ENCODE measurements at places on chromosomes 2 and 18. TPM values are rescaled to one million over a fixed set of nuclear protein-coding genes. Genes with fewer than 3 reads are reported as not detected.

DNA sequence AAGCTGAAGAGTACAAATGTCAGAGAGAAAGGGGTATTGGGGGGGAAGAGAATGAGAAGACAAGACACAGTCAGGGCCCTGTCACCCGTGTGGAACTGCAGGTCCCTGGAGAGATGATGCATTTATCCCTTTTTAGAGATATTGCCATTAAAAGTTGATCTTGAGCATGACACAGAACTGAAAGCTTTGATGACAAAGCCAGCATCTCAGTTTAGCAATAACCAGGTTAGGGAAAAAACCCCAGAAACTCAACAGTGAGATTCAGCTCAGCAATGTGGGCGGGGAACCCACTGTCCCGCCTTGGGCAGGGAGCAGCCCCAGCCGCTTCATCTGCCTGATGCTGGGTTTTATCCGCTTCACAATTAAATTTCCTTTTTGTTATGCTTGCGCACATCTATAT, 181.1 kb downstream of the NEDD4L start:
- no peak for DNase-seq

DNA sequence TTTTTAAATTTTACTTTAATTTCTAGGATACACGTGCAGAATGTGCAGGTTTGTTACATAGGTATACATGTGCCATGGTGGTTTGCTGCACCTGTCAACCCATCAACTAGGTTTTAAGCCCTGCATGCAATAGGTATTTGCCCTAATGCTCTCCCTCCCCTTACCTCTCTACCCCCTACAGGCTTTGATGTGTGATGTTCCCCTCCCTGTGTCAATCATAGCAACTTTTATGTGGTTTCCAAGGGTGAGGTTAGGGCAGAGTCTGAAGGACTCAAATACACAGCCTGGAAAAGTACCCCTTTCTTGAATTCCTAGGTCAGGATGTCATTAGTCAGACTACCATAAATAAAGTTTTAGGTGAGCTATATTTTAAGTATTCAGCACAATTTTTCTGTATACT, 31.1 kb upstream of the MYT1L start:
- DNase-seq: no peak

The ITPRIPL1 gene
- 5.5 TPM for total RNA-seq

DNA sequence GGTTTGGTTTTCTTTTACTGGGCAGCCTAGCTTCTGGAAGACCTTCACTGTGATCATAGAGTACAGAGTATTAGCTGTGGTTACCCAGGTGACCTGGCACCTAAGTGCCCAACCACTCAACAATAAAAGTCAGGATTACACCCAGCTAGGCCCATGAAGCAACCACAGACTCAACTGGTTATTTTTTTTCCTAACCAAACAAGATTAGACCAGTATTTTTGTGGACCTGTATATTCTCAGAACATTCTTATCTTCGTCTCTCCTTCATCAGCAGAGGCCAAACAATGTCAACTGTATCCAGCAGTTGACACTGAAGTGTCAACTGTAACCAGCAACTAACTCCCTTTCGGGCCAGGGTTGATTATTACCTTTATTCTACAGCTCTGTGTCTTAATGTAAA, 289.2 kb upstream of the SLC39A10 start:
- no peak for DNase-seq

The FZD7 gene
- total RNA-seq: 3.3 TPM

The ALPI gene
- total RNA-seq: not detected

The RFX8 gene
- 1.9 TPM for total RNA-seq

- DNase-seq: no peak
Measured at GRCh38 chr2:105521176-105521575, 122.3 kb upstream of the FHL2 start.

- no peak for DNase-seq
Measured at GRCh38 chr2:213980883-213981282, 430.0 kb upstream of the VWC2L start.

GRCh38 chr2:98477506-98477905, 32.8 kb downstream of the INPP4A start:
- DNase-seq: no peak

DNA sequence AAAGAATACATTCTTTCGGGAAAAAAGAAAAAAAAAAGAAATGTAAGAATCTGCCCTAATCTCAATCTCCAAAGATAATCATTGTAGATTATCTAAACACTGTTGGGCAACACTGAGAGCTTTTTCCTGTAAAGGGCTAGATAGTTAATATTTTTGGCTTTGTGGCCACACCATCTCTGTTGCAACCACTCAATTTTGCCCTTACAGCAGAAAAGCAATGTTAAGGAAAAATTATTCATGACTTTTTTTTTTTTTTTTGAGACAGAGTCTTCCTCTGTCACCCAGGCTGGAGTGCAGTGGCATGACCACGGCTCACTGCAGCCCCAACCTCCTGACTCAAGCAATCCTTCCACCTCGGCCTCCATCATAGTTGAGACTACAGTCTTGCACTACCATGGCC, 17.3 kb upstream of the FZD5 start:
- no peak for DNase-seq

DNA sequence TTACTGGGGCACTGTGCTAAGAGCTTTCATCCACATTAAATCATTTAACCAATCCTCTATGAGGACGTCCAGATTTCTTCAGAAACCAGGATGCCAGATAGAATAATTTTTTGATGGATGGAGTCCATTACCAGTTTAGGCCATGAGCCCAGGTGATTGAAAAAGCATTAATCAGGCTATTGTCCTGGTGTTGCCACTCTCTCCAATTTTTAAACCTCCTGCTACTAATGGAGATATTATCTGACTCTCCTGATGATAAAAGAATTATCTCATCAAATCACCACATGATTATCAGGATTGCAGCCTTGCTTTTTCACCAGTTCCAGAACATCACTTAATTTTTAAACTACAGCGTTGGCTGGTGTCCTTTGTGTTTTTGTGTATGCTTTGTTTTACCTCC, 402.2 kb downstream of the CLIP4 start:
- DNase-seq: no peak

GRCh38 chr2:232030229-232030628, 68.7 kb downstream of the DIS3L2 start:
- no peak for DNase-seq
